Right lobe of liver (tissue), 6 donors: ENCODE measurements at places on chromosomes 2 and 18. TPM values are rescaled to one million over a fixed set of nuclear protein-coding genes. Genes with fewer than 3 reads are reported as not detected.

DNA sequence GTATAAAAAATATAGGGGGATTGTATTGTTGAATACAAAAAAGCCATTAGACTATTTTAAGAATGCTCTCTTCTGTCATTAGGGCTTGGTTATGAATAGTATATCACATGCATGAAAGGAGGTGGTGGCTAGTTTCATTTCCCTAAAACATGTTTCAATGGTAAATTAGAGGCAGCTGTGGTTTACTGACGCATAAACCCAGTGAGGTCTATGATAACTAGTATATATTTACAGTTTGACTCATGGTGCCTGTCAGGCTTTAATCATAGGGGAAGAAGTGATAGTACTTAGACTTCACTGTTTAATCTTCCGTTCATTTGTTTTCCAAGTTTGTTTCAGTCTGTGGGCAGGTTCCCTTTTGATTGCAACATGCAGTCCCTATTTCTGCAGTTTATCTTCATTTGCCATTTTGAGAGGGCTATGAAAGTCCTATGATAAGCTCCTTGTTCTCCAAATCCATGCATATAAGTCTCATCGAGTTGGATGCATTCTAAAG, 55.1 kb upstream of the MAP4K3 start:
- DNase-seq = no peak

DNA sequence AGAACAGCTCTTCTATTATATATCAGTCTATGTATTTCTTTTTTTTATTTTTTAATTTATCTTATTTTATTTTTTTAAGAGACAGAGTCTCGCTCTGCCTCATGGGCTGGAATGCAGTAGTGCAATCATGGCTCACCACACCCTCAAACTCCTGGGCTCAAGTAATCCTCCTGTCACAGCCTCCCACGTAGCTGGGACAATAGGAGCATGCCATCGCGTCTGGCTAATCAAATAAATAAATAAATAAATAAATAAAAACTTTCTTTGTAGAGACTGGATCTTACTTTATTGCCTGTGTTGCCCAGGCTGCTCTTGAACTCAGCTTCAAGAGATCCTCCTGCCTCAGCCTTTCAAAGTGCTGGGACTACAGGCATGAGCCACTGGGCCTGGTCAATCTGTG, 117.0 kb downstream of the RBMS1 start:
- DNase-seq = no peak

DNA sequence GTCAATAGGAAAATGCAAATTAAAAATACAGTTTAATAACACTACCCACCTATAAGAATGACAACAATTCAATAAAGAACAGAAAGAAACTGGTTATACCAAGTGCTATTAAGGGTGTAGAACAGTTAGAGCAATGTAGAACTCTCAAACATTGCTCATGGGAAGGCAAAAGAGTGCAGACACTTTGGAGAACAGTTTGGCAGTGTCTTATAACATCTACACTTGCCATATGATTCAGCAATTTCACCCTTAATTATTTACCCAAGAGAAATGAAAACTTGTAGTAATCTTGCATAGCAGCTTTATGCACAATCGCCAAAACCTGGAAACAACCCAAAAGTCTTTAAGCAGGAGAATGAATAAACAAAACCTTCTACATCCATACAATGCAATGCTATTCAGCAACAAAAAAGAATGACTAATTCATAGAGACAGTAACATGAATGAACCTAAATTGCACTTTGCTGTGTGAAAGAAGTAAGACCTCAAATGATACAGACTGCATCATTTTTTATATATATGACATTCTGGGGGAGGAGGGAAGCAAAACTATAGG, 455.2 kb downstream of the THSD7B start:
- DNase-seq = no peak

DNA sequence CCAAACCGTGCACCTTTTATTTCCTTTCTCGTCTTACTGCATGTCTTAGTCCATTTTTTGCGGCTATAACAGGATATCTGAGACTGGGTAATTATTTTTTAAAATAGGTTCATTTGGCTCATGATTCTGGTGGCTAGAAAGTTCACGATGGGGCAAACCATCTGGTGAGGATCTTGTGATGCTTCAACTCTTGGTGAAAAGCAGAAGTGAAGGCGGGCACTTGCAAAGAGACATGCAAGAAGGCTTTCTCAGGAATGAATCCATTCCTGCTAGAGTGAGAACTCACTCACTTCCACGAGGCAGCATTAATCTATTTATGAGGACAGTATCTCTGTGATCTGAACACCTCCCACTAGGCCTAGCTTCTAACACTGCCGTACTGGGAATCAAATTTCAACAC, 327.1 kb upstream of the RBMS1 start:
- DNase-seq = no peak

- DNase-seq = no peak
These were observed 395.3 kb downstream of the LPIN1 start for GRCh38 chr2:12141618-12142258.

- no peak for DNase-seq
These were observed 50.2 kb downstream of the SKA1 start for GRCh38 chr18:50424877-50425690.

DNA sequence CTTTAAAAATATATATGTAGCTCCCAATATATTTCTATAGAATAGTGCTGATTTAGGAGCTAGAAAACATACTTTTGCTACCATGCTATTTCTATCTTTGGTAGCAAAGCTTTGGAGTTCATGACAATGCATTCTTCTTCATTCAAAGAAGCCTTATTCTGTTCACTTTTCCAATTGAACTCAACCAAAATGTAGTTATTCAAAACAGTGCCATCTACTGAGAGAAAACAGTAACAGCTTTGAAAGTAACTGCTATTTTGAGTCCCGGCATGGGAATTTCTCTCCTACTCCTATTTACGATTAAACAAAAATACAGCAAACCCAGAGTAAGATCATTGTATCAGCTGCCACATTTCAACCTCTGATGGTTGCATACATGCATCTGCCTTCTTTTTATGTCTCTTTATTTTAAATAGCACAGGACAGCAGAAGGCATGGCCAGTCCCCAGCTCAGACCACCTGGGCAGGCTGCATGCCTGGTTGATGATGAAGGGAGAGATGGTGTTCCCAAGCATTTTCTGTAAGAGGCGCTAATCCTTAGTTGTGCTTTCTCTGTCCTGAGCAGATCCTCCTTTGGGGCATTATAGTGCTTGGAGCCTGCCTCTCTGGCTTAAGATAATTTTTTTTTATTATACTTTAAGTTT, 69.7 kb upstream of the SULT1C3 start:
- DNase-seq = no peak

DNA sequence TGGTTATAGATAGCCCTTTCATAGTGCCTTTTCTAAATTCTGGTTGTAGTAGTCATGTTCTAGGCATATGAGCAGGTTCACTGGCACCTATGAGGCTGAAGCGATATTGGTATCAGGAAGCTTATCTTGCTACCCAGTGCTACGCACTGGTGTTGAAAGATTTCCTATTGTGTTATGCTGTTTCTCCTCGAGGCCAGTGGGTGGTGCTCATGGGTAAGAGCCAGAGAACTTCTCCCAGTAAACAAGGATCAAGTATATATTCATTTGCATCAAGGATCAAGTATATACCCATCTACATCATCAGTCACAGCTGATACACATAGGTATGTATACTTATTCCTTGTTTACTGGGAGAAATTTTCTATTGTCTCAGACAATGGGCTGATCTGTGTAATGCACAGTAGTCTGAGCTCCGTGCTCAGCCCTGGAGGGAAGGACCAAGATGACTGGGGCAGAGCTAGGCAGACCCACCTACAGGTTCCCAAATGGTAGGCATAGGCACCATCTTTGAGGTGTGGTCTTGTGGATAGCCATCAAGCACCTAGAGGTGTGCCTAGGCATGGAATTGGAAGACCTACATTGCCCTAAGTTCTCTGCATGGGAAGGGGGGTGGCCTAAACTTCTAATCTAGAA, 101.2 kb upstream of the GALNT13 start:
- DNase-seq = no peak

- no peak for DNase-seq
These were observed 370 bp upstream of the ZNF804A start for GRCh38 chr2:184598002-184598315.

GRCh38 chr2:98517636-98518035, 73.0 kb downstream of the INPP4A start:
- no peak for DNase-seq

The AOX1 gene
- 575 TPM for total RNA-seq

The HOXD4 gene
- total RNA-seq = not detected

The GTF3C2 gene
- 13.4 TPM for total RNA-seq

The GPC1 gene
- 42.3 TPM for total RNA-seq

The ZSWIM2 gene
- not detected for total RNA-seq

The C2orf78 gene
- total RNA-seq = 0.07 TPM

The GPR17 gene
- not detected for total RNA-seq
